EH (cell line): ENCODE measurements at places on chromosomes 4 and X.

- peak; percentile 77 for DNase-seq
Observed at GRCh38 chr4:78684325-78685079, 91.6 kb upstream of the BMP2K start.

DNA sequence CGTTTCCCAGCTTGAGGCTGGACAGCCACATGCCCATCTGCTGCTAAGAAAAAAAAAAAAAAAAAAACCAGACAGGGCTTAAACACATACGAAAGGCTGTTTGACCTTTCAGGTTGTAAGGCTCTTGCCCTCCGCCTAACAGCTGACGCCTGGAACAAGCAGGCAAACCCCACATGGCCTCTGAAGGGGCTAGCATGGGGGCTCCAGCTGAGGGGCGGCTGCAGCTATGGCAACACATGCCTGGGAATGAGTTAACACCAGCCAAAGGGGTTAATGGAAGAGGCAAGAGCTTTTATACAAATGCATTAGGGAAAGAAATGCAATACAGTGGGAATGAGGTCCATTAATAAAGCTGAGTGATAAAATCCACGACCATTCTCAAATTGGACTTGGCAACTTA is 183.6 kb downstream of the ENOX2 start:
- DNase-seq = no peak

- DNase-seq = no peak
Observed at GRCh38 chr4:137238456-137239162, 293.7 kb downstream of the PCDH18 start.

- DNase-seq = peak; percentile 1
Observed at GRCh38 chr4:55609393-55609866, 17.4 kb upstream of the PDCL2 start.

GRCh38 chrX:123859846-123860838 is at the start of gene XIAP:
XIAP (plus strand) TSS chrX:123860053; CDS start chrX:123885663, 25,610 bp downstream.
- DNase-seq = peak; percentile 92

DNA sequence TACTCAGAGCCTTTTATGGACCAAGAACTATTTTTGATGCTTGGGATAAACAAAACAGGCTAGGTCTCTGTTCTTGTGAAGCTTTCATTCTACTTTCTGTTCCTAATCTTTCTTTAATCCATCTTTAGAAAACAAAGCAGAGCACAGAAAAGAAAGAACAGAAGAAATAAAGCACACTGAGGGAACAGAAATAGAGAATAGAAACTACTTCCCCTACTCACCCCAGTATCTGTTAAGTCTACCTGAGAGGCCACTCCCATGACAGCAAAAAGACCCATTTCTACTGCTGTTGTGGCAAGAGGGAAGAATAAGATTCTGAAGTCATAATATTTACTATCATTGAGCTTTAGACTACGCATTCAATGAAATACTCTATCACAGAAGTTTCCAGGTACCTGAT is 9.2 kb downstream of the RFC1 start:
- DNase-seq = no peak

DNA sequence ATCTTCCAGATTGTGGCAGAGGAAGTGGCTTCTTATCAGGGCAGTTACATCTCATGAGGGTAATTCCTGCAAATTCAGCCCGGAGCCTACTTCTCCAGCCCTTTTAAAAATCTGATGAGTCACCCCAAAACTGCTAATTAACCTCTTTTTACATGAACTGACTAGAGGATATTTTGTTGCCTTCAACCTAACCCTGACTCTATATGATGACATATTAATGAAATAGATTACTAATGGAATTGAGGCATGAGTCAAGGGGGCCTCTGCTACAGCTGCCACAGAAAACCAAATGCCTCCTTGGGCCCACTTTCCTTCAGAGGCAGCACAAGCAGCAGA is 72.5 kb downstream of the QRFPR start:
- DNase-seq = peak; percentile 34

GRCh38 chrX:134484039-134484438 is 24.1 kb downstream of the HPRT1 start:
- peak; percentile 58 for DNase-seq

DNA sequence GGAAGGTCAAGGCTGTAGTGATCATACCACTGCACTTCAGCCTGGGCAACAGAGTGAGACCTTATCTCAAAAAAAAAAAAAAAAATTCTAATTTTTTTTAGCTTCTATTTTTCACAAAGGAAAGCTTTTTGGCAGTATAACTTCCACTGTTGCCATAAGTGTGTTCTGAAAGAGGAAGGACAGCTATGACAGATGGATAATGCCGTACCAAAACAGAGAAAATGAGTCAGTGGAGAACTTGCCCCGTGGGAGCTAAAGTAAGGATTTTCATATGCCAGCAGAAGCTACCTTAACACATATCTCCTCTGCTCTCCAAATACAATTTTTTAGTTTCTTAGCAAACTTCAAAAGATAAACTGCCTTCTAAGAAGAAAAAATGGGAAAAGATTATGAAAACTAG is 43.7 kb downstream of the RPS3A start:
- DNase-seq = no peak

DNA sequence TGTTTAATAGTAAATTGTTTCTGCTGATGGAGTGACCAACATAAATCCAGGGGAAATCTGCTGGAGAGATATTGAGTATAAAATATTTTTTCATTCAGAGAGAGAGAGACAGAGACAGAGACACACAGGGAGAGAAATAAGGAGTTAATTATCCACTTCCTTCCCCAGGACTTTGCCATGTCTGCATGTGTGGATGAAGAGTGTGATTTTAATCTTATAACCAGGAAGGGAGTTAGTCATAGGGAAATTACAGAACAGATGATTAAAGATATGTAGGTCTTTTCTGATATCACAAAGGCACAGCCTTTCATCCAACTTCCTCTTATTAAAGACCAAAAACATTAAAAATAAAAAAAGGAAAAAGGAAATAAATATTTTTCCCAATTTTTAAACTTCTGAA is 526.3 kb downstream of the SPRY1 start:
- DNase-seq = peak; percentile 59

DNA sequence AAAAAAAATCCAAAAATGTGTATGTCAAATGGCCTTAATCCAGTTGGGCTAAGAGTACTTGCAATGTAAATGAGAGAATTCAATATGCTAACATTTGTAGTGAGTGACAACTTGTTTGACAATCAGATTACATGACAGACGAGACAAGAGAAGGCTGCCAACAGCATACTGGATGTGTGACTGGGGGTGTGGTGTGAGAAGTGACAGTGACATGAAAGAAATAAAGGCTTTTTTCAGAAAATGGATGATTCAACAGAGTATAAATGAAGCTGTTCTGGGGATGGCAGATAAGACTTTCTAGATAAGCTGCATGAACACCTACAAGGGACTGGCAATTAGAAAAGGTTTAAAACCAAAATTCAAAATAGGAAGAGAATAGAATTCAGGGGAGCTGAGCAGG is 143.4 kb downstream of the CENPC start:
- DNase-seq = no peak

GRCh38 chr4:39814403-39815185 is 116.7 kb downstream of the UBE2K start:
- DNase-seq = peak; percentile 36

DNA sequence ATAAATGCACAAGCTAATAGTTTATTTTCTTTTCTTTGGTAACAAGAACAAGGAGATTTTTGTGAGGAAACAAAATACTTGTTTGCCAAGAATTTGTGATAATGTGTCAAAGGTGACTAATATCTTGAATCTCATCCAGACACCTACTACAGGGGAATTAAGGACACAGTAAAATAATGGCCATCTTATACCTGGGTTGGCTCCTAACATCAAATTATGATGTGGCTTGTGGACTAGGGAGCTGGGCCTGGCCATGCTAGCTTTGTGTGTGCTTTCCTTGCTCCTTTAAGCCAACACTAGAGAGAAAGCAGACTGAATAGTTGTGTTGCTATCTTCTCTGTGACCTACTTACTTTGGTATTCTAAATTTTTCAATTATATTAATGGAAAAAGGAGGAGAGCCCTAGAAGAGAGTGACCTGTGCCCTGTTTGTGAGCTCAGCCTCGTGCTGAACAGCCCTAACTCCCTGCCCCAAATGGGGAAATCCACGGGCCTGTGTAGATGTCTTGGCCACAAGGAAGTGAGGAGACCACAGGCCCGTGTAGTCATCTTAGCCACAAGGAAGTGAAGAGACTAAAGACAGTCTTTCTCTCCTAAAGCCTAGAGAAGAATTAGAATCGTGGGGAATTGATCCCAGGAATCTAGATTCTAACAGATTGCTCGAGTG is 23.3 kb downstream of the ARHGAP24 start:
- DNase-seq = peak; percentile 90

GRCh38 chr4:7015383-7016035 is 27.7 kb upstream of the TADA2B start:
- DNase-seq = no peak

DNA sequence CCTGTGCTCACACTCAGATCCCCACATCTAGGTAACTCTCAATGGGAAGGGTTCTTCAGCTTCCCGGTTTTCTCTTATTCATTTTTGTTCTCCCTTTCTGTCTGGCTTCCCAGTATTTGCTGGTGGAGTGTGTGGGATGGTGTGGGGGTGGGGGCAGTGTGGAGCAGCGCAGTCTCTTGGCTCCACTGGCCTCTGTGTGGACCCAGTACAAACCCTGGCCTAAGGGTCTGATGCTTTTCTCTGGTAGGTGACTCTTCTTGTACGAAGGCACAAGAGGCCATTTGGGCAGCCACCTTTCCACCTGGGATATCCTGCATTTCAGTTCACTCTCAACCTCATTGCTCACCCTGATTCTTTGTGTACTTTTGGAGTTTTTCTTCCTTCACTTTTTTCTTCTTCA is 71.3 kb downstream of the NBDY start:
- DNase-seq = no peak

DNA sequence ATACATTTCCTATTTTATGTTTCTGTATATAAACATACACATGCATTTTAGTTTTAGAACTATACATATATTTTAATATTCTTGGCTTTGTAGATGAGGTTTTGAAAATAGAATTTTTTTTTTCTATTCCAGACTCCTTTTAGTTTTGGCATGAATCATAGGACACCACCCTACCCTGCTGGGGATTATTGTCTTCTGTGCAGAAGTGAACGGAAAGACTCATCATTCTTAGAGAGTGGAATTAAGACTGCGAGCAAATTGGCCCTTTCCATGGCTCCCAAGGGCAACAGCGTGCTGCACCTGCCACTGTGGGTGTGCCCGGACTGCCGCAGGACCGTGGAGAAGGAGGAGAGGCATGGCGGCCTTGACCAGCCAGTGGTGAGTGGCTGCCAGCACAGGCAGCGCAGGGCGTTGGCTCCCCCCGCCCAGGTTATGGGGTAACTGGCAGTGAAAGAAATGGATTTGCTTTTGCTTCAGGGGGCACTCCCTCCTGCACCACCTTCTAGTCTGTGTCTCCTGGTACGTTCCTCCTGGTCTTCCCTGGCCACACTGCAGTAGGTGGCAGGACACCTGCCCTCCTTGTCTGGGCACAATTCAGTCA is 59.6 kb downstream of the FAM193A start:
- no peak for DNase-seq

DNA sequence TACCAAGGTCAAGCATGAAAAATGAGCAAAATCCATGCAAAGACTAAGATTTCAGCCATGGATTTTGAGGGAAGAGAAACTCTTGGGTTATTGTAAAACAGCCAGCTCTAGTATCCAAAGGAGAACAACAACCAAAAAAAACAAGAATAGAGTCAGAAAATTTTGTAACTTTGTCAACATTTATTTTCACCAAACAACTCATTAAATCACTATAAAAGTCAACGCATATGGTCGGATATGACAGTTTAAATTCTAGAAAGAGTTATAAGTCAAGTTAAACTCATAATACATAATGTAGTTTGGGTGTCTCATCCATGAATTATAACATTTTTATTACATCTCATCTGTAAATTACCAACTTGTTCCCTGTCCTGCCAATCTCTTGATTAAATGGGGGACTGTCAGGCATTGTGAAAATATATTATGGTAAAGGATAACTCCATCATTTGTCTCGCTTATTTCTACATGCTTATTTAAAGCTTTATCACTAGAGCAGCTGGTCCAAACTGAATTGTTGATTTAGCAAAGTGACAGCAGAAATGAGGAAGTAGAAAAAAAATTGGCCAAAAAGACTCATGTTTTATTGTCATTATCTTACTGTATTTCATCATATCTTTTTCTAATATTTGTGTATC is 224.8 kb upstream of the NOCT start:
- no peak for DNase-seq

GRCh38 chr4:137312257-137312656 is 220.0 kb downstream of the PCDH18 start:
- DNase-seq = peak; percentile 51

- no peak for DNase-seq
Observed at GRCh38 chr4:165208741-165209388, 1.5 kb downstream of the KLHL2 start.

DNA sequence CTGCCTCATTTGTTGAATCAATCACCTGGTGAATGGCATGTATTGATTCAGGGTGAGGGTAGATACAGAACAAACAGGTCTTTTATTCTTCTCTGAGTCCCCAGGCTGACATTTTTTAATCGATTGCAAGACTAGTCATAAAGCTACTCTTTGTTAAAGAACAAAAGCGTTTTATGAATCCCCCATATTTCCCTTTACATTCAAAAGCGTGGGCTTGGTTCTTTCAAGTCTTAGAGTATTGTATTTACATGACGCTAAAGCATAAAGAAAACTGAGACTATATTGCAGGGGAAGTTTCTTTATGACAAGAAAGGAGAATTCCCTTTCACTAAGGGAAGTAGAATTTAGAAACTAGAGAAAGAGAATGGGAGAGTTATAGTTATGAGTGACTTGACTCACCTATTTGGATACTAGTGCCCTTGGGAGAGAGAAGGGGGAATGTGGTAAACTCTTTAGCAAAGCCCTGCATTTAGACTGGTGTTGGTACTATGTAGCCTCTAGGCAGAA is 69.3 kb upstream of the PDE5A start:
- DNase-seq = no peak

DNA sequence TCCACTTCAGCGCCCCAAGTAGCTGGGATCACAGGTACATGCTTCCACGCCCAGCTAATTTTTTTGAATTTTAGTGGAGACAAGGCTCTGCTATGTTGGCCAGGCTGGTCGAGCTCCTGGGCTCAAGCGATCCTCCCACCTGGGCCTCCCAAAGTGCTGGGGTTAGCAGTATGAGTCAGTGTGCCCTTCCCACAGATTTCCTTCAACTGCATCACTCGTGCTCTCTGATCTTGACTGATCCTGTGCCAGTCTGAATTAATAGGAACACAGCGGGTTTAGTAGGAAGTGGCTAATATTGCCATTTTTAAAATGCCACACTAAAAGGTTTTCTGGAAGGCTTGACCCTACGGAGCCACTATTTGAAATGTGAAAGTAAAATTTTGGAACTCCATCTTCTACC is 4.3 kb upstream of the SHROOM2 start:
- no peak for DNase-seq

DNA sequence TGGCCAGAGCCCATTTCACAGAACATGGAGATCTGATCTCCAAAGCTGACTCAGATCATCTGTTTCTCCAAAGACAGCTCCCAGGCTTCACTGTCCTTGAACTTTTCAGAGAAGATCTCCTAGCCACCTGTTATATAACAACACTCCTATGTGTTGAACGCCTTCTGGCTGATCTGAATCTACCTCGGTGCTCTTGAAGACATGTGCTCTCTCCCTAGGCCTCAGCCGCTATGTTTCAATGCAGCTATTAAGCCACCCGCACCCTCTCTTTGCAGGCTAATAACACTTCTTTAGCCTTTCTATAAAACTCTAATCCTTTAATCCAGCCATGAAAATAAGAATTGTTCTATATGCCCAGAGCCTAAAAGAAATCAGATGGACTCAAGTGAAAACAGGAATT is 34.9 kb downstream of the SEL1L3 start:
- DNase-seq = no peak
